GM18507 (cell line): ENCODE measurements at places on chromosomes 5 and 9.
A peak's percentile ranks its signal among the peaks of the same experiment; 100 is the strongest.

- DNase-seq, result no peak
Measured at GRCh38 chr5:122473138-122473843, 161.3 kb downstream of the SNCAIP start.

DNA sequence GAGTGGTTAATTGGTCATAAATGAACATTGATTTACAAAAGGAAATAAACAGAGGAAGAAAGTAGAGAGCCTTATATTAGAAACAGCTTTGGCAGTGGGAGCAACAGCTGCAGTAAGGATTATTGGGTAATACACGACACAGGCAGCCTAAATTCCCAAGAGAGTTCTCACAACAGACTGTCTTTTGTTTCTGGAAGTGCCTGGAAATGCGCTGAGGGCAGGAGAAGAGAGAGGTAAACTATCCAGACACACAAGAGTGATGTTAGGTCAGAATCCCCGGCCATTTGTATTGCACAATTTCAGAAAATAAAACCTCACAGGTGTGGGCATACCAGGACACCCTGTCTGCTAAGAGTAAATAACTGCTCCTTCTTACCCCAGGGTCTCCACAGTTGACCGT lies 450.4 kb upstream of the CTNND2 start:
- DNase-seq, result no peak

GRCh38 chr9:17004500-17004899 lies 130.3 kb upstream of the CNTLN start:
- DNase-seq, result no peak

GRCh38 chr9:134185536-134186011 lies 21.2 kb upstream of the RNU6ATAC start:
- no peak for DNase-seq

- no peak for DNase-seq
Measured at GRCh38 chr9:115212125-115212605, 94.2 kb upstream of the TNC start.

DNA sequence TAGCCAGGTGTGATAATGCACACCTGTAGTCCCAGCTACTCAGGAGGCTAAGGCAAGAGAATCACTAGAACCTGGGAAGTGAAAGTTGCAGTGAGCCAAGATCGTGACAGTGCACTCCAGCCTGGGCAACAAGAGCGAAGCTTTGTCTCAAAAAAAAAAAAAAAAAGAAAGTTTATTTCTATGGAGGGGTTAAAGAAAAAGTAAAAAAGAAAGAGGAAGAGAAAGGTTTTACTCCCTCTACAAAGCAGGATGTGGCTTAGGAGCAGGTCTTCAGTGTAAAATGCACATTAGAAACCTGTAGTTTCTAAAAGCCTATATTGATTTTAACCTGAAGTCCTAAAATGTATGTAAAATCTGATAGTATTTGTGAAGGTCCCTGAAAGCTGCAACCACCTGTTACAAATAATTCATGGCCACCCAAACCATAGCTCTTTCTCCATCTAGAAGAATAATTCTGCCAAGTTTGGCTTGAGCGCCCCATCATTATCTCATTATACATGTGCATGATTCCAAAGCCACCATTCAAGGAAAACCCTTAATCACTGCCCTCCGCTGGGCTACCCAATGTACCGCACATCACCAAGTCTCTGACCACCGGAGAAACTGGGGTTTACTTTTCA lies 3.4 kb downstream of the FNBP1 start:
- no peak for DNase-seq

DNA sequence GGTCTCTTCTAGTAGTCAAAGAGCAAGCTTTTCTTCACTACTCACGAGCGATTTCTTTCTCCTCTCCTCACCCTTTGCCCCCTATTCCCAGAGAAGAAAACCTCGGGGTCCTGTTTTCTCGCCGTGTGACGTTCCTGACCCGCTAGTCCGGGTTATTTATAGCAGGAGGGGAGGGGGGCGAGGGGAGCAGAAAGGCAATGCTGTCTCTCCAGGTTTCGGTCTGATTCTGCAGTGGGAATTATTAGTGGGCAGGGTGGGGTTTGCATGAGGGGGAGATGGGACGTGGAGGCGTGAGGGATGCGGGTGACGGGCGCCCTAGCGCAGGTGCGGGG lies 847 bp upstream of the GABRB2 start:
- DNase-seq, result no peak

DNA sequence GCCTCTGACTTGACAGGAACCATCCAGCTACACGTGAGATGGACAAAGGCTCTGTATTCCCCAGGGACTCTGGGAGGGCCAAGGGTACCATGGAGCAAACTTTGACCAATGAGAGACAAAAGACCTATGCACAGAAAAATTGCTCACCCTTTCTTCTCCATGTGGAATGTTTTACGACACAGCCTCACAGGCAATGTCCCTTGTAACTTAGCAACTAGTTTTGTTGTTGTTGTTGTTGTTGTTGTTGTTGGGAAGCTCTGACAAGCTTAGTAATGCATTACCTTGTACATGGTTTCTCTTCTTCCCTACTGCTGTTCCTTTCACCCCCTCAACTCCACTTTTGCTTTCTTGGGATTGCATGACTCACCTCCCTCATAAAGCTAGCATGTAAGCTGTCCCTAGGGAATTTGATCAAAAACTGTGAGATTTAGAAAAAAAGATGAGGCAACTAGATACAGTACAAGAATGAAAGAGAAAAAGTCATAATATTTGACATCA lies 550.9 kb downstream of the RAB3C start:
- DNase-seq, result no peak

DNA sequence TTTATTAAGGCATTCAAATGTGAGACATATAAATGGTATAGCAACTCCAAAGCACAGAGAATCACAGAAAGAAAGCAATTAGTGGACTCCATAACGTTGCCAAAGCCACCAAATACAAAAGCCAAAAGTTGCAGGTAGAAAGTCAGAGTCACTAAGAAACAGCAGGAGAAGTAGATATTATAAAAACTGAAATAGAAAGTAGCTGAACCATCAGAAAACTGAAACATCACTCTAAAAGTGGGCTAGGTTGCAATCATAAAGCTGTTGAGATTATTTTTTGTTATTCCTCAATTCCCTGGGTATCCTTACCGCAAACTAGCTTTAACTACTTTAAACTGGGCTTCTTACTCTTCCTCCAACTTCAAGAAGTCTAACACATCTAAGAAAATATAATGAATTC lies 108.1 kb upstream of the ARRDC3 start:
- no peak for DNase-seq

DNA sequence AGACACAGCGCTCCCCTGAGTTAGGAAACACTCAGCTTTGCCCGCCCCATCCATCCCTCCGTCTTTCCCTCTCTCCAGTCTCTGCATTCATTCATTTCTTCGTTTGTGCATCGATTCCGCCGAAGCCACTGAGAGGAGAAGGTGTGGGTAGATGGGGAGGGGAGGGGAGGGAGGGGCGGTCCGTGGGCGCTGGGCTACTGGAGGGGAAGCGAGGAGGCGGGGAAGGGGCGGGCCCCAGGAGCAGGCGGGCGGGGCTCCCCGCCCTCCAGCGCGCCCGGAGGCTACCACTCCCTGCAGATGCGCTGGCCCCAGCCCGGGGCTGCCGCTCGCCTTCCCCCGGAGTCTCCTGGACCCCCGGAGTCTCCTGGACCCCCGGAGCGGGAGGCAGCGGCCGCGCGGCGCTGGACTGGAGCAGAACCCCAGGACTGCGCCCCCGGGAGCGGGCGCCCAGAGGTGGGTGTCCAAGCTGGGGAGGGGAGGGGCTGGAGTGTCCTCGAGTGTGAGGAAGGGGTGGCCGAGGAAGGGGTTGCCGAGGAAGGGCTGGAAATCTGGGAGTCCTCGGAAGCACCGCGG lies 159.5 kb downstream of the C9orf152 start:
- DNase-seq, result peak; percentile 75

GRCh38 chr9:115524453-115525059 lies 406.6 kb upstream of the TNC start:
- DNase-seq, result no peak

DNA sequence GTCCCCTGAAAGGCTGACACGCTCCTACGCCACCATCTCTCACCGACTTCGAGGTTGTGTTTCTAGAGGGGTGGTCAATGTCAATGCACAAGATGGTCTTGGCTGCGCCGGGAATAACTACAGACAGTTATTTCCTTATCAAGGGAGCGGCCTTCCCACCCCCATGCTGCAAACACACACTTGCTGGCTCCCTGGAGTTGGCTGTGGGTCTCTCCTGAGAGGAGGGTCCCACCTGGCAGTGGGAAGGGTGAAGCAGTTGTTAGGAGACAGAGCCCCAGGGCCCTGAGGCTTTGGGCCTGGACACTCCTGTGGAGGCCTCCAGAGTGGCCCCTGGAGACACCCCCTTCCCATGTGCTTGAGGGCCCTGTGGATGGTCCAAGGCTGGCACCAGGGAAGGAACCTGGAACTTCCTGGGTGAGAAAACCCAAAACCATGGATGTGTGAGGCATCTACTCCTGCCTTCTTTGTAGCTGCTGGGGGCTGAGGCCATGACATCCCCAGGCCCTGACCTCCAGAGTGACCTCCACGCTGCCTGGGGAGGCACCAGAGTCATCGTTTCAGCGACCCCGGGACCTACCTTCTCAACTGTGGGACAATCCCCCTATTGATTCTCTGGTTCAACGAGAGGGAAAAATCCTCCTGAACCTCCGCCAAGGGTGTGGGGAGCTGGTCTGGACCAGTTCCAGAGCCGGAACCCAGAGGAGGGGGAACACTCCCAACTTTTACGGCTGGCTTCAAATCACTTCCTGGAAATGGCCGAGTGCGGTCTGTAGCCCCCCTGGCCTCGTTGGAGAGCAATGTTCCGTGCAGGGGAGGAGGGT lies 101.1 kb upstream of the COL5A1 start:
- DNase-seq, result no peak

DNA sequence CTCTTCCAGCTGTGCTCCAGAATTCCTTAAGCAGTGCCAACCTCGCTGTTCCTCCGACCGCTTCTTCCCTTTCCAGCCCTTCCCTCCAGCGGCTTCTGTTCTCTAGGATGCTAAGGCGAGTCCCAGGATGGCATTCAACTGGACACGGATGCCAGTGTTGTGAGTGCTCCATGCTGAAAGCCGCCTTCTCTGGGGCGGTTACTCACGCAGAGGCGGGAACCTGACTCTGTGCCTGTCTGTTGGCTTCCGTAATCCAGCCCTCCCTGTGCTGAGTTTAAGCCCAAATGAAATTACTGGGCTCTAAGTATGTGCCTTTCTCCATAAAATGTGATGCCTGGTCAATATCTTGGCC lies 20.2 kb downstream of the COL5A1 start:
- DNase-seq, result no peak

GRCh38 chr5:169070413-169070812 lies 230.5 kb downstream of the SLIT3 start:
- no peak for DNase-seq

DNA sequence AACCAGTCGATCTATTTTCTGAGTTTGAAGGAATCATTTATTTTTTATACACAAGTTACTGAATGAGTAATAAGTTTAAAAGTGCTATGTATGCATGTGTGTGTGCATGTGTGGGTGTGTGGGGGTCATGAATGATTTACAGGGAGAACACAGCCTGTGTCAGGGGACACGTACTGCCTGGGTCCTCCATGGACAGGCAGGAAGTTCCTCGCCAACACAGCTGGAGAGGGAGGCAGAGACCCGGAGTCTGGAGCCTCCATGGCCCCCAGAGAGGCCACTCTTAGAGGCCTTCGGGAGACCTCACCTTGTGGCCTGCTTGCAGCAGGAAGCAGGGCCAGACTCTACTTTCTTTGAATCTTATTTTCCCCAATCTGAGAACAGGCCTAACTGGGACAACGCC lies 144.7 kb downstream of the GABBR2 start:
- DNase-seq, result no peak

GRCh38 chr5:43390471-43390870 lies 21.7 kb downstream of the CCL28 start:
- no peak for DNase-seq

DNA sequence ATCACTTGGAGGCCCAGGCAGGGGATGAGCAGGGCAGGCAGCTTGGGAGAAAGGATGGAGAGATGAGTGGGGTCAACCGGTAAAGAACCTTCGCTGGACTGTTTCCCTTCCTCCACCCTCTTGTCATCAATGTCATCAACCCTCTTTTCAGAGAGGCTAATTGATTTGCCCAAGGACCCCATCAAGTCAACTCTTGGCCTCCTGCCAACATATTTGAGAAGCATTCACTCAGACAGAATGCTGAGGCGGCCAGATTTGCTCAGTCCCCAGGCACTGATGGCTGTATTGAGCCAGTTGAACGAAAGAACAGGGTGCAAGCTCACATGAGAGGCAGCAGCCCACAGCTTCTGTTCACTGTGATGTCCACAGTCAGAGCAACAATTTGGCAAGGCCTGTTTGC lies 193.5 kb downstream of the RFK start:
- no peak for DNase-seq

DNA sequence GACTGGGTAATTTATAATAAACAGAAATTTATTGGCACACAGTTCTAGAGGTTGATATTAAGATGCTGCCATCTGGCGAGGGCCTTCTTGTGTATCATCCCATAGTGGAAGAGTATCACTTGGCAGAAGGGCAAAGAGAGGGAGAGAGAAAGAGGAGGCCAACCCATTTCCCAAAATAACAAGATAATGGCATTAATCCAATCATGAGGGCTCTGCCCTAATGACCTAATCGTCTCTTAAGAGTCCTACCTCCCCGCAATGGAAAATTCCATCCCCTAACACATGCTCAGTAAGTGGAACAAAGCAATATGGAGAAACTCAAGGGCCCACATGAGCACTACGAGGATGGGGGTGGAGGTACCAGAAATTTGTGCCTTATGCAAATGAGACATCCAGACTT lies 17.6 kb upstream of the VDAC1 start:
- no peak for DNase-seq

- DNase-seq, result no peak
Measured at GRCh38 chr5:81631124-81631523, 119.8 kb downstream of the SSBP2 start.

DNA sequence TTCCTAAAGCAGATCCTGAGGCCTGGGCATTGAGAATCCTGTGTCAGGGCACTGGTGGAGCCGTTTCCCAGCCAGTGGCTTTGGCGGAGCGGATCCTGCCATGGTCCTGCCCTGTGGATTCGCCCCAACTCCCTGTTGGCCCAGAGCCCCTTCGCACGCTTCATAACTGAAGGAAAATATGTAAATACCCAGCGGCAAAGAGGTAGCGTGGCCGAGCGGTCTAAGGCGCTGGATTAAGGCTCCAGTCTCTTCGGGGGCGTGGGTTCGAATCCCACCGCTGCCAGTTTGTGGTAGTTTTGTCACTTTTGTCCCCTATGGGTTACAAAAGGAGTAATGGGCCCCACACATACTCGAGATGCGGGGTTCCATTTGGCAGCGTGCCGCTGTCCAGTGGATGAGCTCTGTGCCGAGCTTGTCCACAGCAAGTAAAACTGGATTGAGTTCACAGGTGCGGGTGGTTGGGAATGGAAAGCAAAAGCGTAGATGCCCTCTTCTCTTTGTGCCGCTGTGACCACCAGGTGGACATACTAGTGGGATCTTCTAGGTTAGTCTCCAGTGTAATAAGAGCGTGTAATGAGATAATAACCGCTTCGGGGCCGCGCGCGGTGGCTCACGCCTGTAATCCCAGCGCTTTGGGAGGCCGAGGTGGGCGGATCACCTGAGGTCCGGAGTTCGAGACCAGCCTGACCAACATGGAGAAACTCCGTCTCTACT lies 17.3 kb downstream of the TRIM7 start:
- no peak for DNase-seq

DNA sequence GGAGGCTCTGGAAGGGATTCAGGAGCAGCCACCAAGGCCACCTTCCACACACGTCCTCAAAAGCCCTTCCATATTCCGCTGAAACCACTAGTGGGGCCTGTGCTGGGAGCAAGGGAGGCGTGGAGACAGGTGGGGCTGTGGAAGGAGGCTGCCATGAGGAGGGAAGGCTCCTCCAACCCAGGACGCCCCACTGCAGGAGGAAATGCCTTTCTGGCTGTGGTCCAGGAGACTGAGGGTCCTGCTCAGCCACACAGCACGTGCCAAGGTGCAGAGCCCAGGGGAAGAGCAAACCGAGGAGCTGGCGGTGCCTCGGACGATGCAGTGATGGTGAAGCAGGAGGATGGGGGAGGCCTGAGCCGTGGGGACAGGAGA lies 49.5 kb downstream of the ADAMTS2 start:
- no peak for DNase-seq
